ENCODE measurements at places on chromosomes 1 and 21. TPM values are rescaled to one million over a fixed set of nuclear protein-coding genes. Genes with fewer than 3 reads are reported as not detected.

Gene GPR157
- total RNA-seq, result 9.9 TPM

Gene C1orf50
- 6.5 TPM for total RNA-seq

Gene TNFSF18
- 0.10 TPM for total RNA-seq

GRCh38 chr1:246254854-246255253, 252.2 kb downstream of the SMYD3 start:
- DNase-seq, result no peak

DNA sequence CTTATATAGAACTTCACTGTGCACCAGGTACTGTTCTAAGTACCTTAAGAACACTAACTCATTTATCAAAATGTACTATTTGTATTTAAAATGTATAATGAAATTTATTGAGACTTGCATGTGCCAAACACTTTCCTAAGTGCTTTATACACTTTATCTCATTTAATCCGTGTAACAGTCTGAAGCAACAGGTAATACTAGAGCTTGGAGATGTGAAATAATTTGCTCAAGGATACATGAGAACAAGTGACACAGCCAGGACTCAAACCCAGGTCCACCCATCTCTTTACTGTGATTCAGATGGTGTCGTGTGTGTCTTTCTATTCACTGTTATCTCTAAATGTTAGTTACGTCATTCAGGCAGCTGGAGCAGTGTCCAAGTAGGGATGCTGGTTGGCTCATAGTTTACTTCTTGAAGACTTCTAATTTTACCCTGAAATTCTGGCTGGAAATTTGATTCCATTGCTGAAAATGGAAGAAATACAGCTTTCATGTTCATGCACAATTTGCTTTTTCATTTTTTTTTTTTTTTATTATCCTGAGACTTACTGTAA, 169.7 kb upstream of the UBE2U start:
- DNase-seq, result no peak

DNA sequence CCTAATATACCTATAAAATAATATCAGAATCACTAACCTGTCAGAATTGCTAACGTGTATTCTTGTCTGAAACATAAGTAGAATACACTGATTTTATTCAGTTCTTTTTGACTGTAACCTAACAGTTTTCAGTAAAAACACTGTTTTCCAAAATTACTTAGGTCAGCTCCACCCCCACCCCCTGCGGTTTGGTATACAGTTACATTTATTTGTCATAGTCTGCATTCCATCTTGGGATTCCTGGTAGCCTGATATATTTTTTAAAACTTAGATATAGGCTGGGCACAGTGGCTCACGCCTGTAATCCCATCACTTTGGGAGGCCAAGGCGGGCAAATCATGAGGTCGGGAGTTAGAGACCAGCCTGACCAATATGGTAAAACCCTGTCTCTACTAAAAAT, 19.8 kb upstream of the ABCD3 start:
- DNase-seq, result no peak

DNA sequence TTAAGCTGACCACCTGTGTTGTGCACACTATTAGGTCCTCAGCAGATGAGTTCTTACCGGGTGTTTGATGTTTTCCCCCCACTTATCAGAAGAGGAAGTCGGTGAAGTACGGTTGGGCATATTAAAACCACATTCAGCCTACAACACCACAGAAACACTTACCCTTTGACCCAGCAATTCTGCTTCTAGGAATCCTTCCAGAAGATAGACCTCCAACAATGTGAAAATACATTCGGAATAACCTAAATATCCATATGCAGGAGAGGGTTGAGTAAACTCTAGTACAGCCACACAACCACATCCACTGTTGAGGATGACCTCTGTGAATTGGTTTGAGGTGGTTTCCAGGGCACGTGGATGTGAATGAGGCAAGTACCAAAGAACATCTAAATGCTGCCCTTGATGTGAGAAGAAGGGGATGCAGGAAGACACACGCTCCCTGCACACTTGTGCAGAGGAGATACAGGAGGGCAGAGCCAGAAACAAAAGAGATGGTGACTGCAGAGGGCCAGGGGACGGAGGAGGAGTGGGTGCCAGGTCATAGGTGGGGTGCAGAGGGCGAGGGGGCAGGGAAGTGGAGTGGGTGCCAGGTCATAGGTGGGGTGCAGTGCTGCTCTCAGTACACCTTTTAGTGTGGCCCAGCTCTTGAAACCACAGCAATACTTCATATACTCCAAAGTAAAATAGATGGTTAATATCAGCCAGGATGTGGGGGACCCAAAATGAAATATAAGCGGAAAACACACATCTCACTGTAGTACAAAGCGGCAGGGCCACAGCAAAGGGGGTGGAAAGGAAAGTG, 12.8 kb downstream of the ADARB1 start:
- no peak for DNase-seq

DNA sequence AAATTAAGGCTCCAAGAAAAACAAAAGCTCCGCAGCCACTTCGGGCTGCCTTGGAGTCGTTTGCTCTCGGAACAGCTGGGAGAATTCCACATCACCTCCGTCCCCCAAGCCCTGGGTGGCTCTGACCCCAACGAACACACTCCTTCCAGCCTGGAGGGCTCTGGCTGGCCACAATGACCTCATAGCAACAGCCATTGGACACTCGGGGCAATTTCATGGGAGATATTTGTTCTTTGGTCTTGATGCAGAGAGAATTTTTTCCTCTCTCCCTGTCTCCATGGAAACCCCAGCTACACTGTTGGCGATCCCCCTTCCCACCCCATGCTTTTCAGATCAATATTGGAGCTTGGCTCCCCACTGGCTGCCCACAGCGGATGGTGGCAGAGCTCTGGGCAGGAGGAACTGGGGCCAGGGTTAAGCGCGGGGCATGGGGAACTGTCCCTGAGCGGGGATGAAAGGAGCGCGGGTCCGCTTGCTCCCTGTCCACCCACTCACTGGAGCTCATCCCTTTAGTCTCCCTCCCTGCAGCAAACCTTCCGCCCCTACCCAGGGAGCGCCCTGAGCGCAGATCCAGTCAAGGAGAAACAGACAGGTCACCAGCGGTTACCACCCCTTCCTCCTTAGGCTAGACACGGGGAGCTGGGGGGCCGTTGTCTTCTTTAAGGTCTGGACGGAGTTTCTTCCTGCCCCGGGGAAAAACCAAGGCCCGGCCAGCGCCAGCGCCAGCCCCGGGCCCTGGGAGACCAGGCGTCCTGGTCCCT, 1.2 kb downstream of the WNT4 start:
- no peak for DNase-seq
